Suprapubic skin (tissue), 4 donors: ENCODE measurements at places on chromosomes 2 and 18. TPM values are rescaled to one million over a fixed set of nuclear protein-coding genes. Genes with fewer than 3 reads are reported as not detected.

The KIF1A gene
- 2.9 TPM for total RNA-seq

The ALLC gene
- not detected for total RNA-seq

The GAL3ST2 gene
- total RNA-seq: not detected

The TUBA3D gene
- not detected for total RNA-seq

DNA sequence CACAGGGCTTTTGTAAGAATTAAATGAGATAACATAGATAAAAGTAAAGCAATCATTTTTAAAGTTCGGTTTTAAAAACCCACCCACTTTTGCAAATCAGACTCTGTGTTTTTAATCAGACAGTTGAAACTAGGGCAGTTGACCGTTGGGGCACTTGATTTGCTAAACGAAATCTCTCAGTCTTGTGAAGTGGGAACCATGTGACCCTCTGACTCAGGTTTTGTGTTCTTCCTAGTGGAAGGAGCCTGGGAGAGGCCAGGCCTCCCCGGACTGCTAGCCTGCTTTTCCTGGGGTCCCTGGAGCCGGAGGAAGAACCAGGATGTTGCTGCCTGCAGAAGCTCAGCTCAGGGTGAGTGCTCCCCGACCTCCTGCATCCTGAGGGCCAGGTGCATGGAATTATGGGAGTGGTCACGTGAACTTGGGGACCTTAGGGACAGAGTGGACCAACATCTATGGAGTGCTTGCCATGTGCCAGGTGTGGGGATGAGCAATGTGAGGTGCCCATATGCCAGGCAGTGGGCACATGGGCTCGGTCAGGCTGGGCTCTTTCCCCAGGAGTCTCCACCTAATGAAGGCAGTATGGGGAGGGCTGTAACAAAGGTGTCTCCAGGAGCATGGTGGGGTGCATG is 3.9 kb downstream of the C2orf72 start:
- H3K27ac ChIP-seq: no peak overlapping the region
- DNase-seq: no peak
- no peaks in the 10 kb centered on the region for H3K36me3 ChIP-seq
- peaks cover 52% of the 10 kb centered on the region for H3K27me3 ChIP-seq

GRCh38 chr2:100691846-100692245 is 128.1 kb upstream of the NPAS2 start:
- H3K27ac ChIP-seq: no peak overlapping the region
- DNase-seq: no peak
- no peaks in the 10 kb centered on the region for H3K4me1 ChIP-seq
- H3K36me3 ChIP-seq: no peaks in the 10 kb centered on the region
- H3K27me3 ChIP-seq: no peaks in the 10 kb centered on the region

GRCh38 chr2:9983401-9984216 is 32.1 kb downstream of the GRHL1 start:
- H3K27ac ChIP-seq: peak overlapping the region; percentile 61
- H3K27me3 ChIP-seq: no peaks in the 10 kb centered on the region
- peaks cover 14% of the 10 kb centered on the region for H3K36me3 ChIP-seq
- peaks cover 37% of the 10 kb centered on the region for H3K4me1 ChIP-seq

GRCh38 chr2:117128461-117128860 is 686.0 kb upstream of the DDX18 start:
- H3K4me3 ChIP-seq: no peak overlapping the region
- H3K4me1 ChIP-seq: no peaks in the 10 kb centered on the region
- H3K27me3 ChIP-seq: no peaks in the 10 kb centered on the region
- H3K36me3 ChIP-seq: no peaks in the 10 kb centered on the region
- DNase-seq: no peak

DNA sequence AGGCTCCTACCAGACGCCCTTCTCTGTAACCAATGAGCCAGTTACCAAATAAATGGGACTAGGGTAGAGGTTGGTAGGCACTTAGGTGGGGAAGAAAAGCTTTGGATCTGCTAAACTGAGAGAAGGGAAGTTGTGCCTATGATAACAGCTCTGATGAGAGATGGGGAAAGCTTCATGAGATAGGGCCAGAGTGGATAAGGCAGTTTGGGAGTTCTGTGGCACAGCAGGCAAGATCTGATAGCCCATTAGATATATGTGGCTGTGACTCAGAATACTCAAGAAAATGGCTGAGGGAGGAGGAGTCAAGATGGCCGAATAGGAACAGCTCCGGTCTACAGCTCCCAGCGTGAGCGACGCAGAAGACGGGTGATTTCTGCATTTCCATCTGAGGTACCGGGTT is 99.8 kb downstream of the PDE11A start:
- no peak overlapping the region for H3K4me3 ChIP-seq
- no peaks in the 10 kb centered on the region for H3K4me1 ChIP-seq
- H3K36me3 ChIP-seq: no peaks in the 10 kb centered on the region
- no peaks in the 10 kb centered on the region for H3K27me3 ChIP-seq
- no peak overlapping the region for H3K27ac ChIP-seq

GRCh38 chr18:43081396-43081795 is 34.1 kb downstream of the RIT2 start:
- no peak overlapping the region for H3K4me3 ChIP-seq
- no peaks in the 10 kb centered on the region for H3K4me1 ChIP-seq
- no peak overlapping the region for H3K27ac ChIP-seq
- H3K36me3 ChIP-seq: no peaks in the 10 kb centered on the region
- no peaks in the 10 kb centered on the region for H3K27me3 ChIP-seq
- no peak for DNase-seq

DNA sequence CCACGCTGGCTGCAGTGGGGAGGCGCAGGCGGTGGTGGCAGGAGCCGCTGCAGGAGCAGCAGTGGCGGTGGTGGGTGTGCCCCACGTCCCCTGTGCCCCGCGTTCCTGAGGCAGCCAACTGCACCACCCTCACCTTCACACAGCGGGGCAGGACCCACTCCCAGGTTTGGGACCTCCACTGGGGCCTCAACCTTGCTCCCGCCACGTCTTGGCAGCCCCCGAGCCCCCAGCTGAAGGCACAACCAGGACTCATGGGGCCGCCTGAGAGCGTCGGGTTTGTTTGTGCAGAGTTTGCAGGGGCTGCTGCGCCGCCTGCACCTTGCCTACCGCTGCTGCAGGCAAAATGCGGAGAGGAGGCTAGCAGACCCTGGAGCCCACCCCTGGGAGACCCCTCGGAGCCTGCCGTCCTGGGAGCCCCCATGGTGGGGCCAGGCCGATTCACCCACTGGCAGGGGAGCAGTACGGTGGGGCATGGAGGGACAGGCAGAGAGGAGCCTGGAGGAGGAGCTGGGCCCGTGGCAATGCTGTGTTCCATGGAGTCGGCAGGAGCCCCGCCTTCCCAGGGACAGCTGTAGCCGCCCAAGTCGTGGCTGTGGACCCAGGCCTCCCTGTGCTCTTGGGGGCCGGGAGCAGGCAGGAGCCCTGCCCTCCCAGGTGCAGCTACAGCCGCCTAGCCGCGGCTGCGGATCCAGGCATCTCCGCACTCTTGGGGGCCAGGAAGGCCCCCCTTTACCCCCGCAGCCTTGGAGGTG is 14.7 kb upstream of the EML6 start:
- H3K4me1 ChIP-seq: peaks cover 11% of the 10 kb centered on the region
- H3K4me3 ChIP-seq: peak overlapping the region; percentile 47
- no peaks in the 10 kb centered on the region for H3K36me3 ChIP-seq
- H3K27me3 ChIP-seq: no peaks in the 10 kb centered on the region
- peak overlapping the region; percentile 59 for H3K27ac ChIP-seq

GRCh38 chr2:21059885-21060610 is 16.2 kb upstream of the APOB start:
- H3K27ac ChIP-seq: no peak overlapping the region
- H3K27me3 ChIP-seq: peaks cover 8% of the 10 kb centered on the region
- H3K36me3 ChIP-seq: no peaks in the 10 kb centered on the region
- no peaks in the 10 kb centered on the region for H3K4me1 ChIP-seq

DNA sequence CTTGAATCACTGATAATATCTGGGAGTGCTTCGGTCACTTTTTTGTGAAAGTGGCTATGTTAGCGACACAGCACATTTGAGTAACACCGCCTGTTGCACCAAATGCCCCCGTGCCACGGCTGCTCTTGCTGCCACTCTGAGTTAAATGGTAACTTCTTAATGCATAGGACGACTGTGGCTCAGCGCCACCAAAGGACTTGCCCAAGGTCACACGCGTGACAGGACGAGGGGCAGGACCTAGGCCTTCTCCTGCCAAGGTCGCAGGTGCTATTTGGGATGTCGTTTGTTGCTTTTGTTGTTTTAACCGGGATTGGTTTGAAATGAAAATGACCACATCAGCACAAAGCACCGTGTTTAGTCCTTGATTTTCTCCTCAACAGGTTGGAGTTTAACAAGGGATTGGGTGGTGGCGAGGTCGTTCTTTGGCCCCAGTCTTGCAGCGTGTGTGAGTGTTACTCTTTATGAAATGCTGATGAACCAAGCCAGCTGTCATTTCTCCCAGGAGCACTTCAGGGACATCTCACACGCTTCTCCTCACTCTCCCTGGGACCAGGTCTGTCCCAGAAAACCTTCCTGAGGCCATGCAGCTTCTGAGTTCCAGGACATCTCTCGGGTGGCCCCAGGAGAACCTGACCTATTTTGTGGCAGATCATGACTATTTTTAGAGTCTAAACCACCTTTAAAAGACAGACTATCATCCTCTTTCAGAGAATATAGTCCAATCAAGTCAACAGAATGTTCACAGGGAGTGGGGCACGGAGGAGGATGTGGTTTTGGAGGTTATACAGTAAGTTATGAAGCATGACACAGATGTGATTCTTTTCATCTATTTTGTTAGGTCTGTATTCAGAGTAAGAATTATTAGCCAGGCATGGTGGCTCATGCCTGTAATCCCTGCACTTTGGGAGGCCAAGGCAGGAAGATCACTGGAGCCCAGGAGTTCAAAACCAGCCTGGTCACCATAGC is 49.9 kb downstream of the MTCL1 start:
- no peak overlapping the region for H3K27ac ChIP-seq
- H3K36me3 ChIP-seq: no peaks in the 10 kb centered on the region
- H3K4me1 ChIP-seq: peaks cover 7% of the 10 kb centered on the region
- no peaks in the 10 kb centered on the region for H3K27me3 ChIP-seq

GRCh38 chr2:127166231-127166860 is 53.8 kb downstream of the CYP27C1 start:
- H3K27ac ChIP-seq: no peak overlapping the region
- no peak overlapping the region for H3K4me3 ChIP-seq
- no peaks in the 10 kb centered on the region for H3K27me3 ChIP-seq
- H3K36me3 ChIP-seq: no peaks in the 10 kb centered on the region
- H3K4me1 ChIP-seq: no peaks in the 10 kb centered on the region

- no peaks in the 10 kb centered on the region for H3K27me3 ChIP-seq
- no peak overlapping the region for H3K4me3 ChIP-seq
- no peaks in the 10 kb centered on the region for H3K36me3 ChIP-seq
- no peak for DNase-seq
- H3K4me1 ChIP-seq: peaks cover 31% of the 10 kb centered on the region
- H3K27ac ChIP-seq: no peak overlapping the region
Measured at GRCh38 chr18:13371689-13372418, 153.3 kb downstream of the LDLRAD4 start.
